Left kidney (tissue), 8 donors: ENCODE measurements at places on chromosomes 2 and 18. TPM values are rescaled to one million over a fixed set of nuclear protein-coding genes. Genes with fewer than 3 reads are reported as not detected.

Gene LRRTM4
- polyA plus RNA-seq, result 1.4 TPM

Gene HOXD1
- polyA plus RNA-seq, result 10.1 TPM

Gene EVX2
- polyA plus RNA-seq, result not detected

Gene SP100
- 33.5 TPM for polyA plus RNA-seq

Gene KCNF1
- 0.95 TPM for polyA plus RNA-seq

- no peak for DNase-seq
Measured at GRCh38 chr2:135095591-135095990, 43.5 kb downstream of the RAB3GAP1 start.

DNA sequence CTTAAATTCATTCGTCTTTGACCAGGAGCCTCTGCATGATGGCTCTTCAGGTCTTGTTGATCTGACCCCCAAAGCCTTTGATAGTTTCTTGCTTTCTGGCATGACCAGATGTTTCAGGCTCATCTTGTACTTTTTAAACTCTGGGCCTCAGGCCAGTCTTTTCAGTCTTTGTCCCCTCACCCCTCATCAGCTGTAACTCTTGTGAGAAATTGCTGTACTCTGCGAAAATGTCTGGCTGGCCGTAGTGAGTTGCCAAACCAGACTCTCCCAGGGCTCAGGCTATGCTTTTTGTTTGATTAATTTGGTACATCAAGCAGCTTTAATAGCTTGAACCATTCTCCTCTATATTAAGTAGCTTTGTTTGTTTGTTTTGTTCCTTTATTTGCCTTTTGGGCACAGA, 75.9 kb downstream of the BABAM2 start:
- DNase-seq, result no peak

DNA sequence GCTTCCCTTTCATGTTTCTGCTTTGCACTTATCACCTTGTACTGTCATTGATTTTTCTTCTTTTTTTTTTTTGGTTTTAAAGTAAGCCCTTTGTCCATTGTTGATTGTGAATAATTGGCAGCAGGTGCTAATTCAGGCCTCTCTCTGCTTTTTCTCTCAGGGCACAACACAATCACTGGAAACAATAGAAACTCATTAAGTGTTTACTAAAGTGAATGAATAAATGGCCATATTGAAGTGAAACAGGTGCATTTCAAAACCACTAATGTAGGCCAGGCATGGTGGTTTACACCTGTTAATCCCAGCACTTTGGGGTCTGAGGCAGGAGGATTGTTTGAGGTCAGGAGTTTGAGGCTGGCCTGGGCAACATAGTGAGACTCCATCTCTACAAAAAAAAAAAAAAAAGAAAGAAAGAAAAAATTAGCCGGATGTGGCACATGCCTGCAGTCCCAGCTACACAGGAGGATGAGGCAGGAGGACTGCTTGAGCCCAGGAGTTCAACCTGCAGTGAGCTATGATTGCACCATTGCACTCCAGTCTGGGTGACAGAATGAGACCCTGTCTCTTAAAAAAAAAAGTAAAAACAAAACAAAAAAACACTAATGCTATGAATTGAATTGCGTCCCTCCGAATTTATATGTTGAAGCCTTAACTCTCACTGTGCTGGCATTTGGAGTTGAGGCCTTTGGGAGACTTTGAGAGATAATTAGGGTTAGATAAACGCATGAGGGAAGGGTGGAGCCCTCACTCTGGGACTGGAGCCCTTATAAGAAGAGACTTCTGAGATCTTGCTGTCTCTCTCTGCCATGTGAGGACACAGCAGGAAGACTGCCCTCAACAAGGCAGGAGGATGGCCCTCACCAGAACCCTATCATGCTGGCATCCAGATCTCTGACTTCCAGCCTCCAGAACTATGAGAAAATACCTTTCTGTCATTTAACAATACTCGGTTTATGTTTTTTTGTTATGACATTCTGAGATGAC, 19.9 kb downstream of the SLC38A11 start:
- no peak for DNase-seq

GRCh38 chr2:25928668-25929067, 50.4 kb upstream of the ASXL2 start:
- no peak for DNase-seq

DNA sequence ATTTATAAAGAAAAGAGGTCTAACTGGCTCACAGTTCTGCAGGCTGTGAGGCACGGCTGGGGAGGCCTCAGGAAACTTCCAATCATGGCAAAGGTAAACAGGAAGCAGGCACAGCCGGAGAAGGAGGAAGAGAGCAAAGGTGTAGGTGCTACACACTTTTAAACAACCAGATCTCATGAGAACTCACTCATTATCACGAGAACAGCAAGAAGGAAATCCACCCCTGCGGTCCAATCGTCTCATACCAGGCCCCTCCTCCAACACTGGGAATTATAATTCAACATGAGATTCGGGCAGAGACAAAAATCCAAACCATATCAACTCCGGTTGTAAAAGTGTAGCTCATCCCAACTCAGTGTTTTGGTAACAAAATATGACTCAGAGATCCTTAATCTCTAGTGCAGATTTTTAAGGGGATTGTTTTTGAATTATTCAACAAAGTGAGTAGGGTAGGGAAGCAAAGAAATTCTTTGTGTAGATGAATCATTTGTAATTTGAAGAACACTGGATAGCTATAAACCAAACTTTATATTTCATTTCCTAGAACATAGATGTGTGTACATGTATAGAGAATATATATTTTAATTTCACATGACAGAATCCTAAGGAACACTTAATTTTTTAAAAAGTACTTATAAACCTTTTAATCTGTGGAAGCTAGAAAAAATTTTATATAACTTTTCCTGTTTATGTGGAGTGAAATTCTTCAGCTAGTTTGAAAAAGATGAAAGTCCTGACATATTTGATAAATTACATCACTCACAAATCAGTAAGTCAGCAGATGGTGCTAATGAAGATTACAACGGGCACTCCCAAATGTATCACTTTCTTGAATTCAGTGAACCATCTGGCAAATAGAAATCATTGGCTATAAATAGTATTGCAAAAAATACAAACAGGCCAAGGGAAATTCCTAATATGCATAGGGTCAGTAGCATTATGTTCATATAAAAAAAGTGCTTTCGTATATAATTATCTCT, 130.1 kb downstream of the OLA1 start:
- no peak for DNase-seq

GRCh38 chr2:9914384-9915065, 37.0 kb upstream of the GRHL1 start:
- DNase-seq, result no peak

- peak; percentile 79 for DNase-seq
Measured at GRCh38 chr2:73214120-73215035, at the start of gene SMYD5. SMYD5 (plus strand) TSS chr2:73214245; CDS start chr2:73214267, 22 bp downstream.

DNA sequence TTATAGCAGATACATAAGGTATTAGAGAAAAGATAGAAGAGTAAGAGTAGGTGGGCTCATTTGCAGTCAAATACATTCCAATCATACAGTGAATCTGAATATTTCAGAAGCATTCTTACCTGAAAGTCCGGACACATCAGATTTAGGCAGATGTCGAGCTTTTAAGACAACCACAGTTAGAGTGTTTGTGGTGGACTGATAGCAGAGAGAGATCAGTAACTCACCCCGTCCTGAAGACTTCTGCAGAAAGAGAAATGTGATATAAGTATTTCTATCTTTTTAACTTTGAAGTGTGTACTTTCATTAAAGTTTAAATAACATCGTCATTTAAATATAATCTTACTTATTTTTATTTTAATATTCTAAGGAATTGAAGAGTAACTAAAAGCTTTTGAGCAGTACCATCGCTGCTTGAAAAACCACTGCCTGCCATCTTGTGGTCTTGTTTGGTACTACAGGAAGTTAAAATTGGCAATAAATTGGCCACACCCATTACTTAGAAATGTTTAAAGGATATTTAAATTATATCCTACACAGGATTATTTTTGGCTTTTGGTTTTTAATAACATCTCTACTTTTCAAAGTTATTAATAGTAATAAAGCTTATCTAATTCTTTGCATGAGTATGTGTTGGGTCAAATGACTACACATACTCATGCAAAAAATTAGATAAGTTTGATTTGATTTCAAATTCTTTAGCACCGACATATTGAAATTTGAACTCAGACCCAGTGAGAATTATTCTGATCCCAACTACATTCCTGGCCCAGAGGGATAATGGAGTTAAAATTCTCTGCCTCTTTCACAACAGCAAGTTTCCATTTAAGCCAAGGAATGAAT, 5.5 kb downstream of the SYT4 start:
- peak; percentile 35 for DNase-seq

- DNase-seq, result no peak
Measured at GRCh38 chr2:188845692-188846091, 128.5 kb upstream of the COL3A1 start.
